ENCODE measurements at places on chromosomes 2 and 18.

DNA sequence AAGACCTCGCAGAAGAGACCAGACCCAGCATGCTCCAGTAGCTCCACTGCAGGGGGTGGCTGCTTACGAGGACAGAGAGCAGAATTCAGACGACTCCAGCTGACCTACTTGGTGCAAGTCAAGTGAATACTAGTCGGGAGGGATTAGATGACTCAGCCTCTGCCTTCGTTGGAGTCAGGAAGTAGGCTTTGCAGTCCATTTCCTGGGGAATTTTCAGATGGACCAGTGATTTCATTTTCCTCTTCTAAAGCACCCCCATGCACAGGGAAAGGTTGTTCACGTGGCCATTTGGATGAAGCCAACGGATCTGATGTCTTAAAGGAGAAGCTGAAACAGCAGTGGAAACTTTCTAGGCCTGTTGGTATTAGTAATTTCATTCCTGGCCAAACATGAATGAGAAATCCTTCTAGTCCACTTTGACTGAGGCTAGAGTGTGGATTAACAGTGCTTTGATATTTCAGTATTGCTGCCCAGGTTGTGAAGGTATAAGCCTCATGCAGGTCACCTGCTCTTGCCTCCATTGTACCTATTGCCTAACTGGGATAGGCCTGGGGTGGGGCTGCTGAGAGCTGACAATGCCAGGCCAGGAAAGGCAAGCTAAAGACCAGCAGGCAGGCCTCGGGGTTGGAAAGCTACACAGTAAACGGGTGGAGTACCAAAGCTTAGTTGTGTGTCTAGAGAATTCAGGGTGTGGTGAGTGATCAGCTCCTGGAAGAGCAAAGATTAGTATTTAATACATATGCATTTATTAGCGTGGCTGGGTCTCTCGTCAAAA, 117.6 kb upstream of the FOSL2 start:
- DNase-seq: no peak

DNA sequence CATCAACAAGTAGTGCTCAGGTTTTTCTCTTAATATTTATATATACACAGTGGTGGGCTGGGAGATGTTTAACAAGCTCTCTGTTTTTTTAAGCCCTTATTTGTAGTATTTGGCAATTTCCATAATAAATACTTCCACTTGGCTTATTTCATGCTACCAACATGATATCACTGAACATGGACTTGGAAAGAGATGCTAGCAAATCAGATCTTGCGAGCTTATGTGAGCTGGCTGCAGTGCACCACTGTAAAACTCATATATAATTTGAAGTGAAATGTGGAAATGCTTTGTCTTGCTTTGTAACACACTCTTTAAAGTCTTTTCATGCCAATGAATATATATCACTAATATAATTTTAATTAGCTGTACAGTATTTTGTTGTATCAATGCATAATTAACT, 155.7 kb downstream of the ALK start:
- no peak for DNase-seq

DNA sequence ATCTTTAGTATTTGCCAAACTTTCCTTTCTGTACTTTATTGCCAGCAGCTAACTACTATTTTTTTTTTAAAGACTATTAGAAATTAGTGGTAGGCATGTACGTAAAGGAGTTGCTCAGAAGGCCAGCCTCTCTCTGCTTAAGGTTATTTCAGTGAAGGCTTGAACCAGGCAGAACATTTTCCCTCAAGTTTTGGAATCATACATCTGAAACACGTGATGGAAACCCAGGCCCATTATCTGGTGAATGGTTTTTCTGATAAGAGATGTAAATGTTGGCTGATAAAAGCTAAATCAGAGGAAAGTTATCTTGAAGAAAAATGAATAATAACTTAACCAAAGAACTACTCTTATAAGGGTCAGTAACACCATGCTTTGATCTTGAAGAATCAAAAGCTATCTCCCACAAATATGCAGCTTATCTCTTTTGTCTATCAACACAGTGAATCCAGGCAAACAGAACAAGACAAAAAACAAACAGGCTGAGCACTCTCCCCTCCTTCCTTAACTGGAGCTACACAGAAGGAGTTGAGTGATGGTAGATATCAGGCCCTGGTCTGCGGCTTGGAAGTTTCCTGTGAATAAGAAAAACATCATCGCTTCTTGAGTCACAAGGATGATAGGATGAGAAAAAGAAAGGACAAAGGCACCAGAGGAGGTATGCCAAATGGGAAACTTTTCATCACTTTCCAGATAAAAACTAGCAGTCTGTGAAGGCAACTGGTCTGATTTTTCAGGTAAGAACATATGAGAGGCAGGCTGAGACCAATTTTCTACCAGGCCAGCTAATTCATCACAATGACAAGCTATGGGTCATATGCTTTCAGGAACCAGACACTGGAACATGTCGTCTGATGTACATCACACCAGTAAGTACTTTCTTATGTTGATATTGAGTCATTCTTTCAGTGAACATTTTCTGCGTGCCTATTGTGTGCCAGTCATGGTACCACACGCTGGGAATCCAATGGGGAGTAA, 88.4 kb upstream of the STK17B start:
- DNase-seq: no peak

- DNase-seq: no peak
These were observed 3.6 kb upstream of the NCL start for GRCh38 chr2:231467613-231468530.

GRCh38 chr18:58303363-58303762, 259.3 kb downstream of the NEDD4L start:
- no peak for DNase-seq

DNA sequence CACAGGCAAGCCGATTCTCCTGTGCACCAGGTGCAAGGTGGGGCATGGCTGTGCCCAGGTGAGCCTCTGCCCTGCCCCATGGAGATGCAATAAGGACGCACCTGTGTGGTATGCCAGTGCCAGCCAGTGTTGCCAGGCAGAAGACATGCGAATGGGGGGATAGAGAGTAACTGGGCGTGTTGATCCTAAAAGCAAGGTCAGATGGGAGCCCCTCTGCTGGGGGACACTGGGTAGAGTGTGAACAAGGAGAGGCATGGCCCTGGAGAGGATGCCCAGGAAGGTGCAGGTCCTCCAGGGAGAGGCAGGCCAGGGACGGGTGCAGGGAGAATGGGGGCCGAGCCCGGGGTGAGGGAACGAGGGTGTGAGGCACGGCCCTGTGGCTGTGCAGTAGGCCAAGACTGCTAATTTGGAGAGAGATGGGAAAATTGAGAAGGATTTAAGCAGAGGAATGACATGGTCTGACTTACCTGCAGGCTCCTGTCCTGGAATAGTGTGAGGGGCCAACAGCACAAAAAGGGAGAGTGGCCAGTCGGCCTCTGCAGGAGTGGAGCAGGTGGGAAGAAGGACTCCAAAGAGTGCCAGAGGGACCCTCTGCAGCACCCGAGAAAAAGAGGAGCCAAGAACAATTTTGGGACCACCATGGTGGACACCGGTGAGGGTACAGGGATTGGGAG, 690.4 kb upstream of the HS6ST1 start:
- DNase-seq: no peak

GRCh38 chr2:157853211-157853610, 22.9 kb downstream of the ACVR1 start:
- no peak for DNase-seq

DNA sequence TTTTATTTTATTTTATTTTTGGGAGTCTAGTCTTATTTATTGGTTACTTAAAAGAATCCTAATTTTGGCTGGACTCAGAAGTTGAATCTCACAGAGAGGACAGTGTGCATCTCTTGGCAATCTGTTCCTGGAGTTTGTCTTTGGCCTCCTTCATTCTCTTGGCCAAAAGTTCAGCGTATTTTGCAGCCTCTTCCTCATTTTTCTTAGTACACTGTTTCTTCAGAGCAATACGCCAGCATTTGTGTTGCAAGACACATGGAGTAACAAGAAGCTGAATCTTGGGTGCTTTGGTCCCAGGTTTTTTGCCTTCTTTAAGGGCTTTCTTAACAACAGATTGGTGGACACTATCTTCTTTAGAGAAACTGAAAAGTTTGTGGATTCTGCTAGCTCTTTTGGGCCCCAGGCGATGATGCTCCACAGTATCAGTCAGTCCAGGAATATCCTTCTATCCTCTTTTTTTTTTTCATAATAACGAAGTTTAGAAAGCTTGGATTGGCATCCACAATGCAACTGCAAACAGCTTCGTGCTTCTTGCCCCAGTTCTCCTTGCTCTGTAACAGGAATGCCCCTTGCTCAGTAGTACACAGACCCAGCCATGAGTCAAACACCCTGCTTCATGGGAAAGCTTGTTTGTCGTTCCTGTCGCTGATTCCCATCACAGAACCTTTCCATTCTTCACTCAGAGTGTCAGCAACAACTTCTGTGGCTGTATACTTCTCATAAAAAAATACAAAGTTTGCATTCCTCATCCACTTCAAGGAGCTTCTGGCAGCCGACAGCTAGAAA, 34.8 kb upstream of the RFX8 start:
- no peak for DNase-seq

GRCh38 chr18:44914028-44914427, 233.3 kb downstream of the SETBP1 start:
- DNase-seq: no peak

DNA sequence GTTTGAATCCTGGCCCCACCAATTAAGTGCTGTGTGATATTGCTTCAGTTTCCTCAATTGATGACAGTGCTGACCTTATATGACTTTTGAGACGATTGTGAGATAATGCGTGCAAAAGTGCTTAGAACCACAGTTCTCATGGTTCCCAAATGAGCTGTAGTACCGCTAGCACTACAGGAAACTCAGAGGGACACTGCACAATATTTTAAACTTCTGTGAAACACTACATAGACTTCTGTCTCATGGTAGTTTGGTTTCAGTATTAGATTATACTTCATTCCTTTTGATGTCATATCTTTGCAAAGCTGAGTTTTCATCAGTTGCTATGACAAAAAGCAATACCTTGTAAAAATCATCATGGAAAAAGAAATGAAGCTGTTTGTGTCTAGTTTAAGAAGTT, 368.0 kb downstream of the PARD3B start:
- no peak for DNase-seq

DNA sequence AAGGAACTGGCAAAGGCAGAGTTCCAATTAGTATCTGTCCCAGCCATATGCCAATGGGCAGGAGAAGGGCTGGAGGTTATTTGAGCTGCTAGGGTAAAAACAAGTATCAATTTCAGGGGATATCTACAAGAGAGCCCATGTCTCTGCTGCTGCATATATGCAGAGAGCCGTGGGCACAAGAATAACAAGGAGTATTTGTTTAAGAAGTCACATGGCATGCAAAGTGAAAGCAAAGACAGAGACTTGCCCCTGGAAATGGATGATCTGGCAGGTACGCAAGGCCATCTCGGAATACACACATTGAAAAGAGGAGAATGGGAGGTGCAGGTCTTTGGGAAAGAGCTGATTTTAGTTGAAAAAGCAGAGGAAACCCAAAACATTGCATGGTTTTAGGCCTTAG, 170.6 kb downstream of the EVA1A start:
- DNase-seq: no peak

DNA sequence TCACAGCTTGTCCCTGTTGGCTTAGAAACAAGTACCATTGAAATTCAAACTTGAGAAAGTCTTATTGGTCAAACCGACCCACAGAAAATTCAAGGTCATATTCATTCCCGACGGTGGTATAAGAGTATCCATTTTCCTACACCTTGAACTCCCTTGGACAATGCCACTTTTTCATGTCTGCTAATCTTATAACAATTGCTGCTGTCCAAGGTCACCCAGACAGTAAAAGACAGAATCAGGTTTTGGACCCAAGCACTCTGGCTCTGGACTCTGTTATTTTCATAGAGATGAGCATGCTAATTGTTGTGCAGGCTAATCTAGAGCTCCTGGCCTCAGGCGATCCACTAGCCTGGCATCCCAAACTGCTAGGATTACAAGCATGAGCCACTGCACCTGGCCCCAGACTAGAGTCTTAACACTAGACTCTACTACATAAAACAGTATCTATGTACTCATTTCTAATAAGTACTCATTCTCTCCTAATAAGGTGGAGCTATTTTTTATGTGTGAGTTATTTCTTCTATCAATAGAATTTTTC, 57.8 kb downstream of the C2orf76 start:
- DNase-seq: no peak

- no peak for DNase-seq
These were observed 6.8 kb upstream of the EHD3 start for GRCh38 chr2:31227110-31227509.

GRCh38 chr2:26772064-26773001, 8.2 kb downstream of the SLC35F6 start:
- DNase-seq: peak; percentile 44

- DNase-seq: no peak
These were observed 1164.3 kb upstream of the GYPC start for GRCh38 chr2:125491663-125492062.

DNA sequence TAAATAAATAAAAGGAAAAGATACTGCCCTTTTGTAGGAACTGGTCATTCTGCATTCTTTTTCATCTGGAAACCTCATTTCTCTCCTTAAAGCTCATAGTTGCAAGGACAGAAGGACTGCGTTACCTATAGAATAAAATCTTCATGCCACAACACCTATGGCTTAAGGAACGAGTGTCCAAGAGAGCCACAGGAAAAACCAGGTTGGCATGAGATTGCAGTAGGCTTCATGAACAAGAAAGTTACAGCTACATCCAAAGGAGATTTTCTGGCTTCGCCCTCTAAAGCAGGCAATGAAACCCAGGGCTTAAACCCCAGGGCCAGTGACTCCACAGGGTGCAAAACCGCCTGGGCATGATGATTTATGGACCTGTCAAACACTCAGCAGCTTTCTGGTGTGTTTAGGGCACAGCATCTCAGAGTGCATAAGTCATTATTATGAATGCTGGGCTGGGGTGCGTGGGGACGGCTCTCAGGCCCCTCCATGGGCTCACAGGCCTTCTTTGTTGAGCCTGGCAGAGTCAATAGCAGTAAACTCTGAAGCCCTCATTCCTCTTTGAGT, 30.7 kb upstream of the PIEZO2 start:
- no peak for DNase-seq

DNA sequence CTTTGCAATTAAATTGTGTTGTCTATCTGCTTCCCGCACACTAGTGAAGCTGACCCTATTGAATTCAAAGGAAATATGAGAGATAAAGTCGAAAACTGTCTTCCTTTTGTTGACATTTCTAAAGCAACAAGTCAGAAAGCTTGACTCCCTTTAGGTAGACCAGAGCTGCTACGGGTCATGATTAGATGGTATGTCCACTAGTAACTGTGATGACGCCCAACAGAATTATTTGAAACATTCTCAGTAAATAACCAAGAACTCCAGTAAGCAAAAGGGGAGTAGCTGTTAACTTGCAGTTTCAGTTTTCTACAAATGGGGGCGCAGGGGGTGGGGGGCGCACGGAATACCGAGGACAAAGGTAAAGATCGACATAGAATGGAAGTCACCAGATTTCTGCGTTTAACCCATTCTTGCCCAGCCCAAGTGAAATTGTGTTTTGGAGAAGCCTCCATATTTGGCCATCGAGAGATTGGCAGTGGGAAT, 56.4 kb downstream of the CRIM1 start:
- no peak for DNase-seq

GRCh38 chr2:71853858-71854257, 293.8 kb downstream of the CYP26B1 start:
- no peak for DNase-seq

DNA sequence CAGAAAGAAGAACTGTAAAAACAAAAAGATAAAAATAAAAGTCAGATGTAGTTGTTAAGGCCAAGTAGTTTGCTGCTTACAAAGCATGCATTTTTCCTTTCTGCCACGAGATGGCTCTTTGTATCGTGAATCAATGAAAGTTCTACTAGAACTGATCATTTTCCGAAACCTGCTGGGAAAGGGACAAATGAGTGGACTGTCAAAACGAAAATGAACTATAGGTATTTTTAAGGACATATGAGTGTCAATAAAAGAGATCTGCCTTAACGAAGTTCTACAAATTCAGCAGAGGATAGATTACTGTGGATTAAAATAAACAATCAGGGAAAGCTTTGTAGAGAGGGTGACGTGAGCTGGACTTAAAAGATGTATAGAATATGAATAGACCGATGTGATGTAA, 15.0 kb upstream of the ELOA2 start:
- DNase-seq: no peak
